ENCODE measurements at places on chromosomes 11 and 22.
A peak's percentile ranks its signal among the peaks of the same experiment; 100 is the strongest.

- DNase-seq = no peak
Measured at GRCh38 chr11:86192519-86193257, 51.9 kb upstream of the EED start.

- DNase-seq = no peak
Measured at GRCh38 chr22:39946503-39947219, 13.5 kb upstream of the TMA7B start.

DNA sequence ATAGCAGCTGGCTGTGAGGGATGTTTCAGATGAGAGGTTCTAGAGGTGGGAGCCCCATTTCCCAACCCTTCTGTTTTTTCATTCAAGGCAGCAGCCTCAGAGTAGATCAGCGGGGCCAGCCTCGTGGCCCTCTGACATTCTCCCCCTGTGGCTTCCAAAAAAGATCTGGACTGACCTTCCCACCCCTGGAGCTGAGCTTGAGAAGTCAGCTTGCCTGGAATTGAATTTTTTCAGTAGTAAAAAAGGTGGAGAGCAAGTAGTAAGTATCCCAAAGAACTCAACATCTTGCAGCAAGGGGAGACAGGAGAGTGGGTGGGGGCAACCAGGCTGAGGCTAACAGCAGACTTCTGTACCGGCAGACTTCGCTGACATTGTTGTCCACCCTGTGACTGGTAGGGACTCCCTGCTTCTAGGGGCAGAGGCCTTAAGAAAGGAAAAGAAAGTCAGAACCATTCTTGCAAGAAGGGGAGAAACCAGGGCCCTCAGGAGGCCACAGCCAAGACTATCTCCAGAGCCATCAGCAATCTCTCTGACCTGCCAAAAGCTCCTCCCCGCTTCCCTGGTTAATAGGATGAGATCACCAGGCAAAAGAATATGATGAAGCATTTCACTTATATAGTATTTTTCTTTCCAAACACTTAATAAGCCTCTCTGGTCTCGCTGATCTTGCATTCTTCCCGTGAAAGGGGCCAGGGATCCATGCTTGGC, 2.0 kb upstream of the GRIK4 start:
- no peak for DNase-seq

- peak; percentile 21 for DNase-seq
Measured at GRCh38 chr22:43884600-43885318, 7.1 kb downstream of the PNPLA5 start.

DNA sequence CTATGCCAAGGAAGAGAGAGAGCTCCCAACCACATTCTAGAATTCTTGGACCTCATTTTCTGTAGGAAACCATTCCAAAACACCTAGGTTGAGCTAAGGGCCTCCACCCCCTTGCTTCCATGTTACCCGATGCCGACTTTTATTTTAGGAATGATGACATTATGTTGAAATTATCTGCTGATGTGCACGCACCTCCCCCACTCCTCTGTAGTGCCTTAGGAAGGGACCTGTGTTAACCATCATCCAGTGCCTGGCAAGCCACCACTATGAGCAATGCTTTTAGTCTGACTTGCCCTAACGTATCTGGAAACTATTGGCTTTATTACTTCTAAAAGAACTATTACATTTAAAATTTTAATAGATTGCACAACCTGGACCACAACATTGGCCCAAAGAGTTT, 42.1 kb downstream of the NCAPD3 start:
- peak; percentile 30 for DNase-seq

- DNase-seq = no peak
Measured at GRCh38 chr11:110955776-110956175, 243.5 kb upstream of the ARHGAP20 start.

- DNase-seq = no peak
Measured at GRCh38 chr11:124870430-124870829, 5.2 kb downstream of the ROBO3 start.

DNA sequence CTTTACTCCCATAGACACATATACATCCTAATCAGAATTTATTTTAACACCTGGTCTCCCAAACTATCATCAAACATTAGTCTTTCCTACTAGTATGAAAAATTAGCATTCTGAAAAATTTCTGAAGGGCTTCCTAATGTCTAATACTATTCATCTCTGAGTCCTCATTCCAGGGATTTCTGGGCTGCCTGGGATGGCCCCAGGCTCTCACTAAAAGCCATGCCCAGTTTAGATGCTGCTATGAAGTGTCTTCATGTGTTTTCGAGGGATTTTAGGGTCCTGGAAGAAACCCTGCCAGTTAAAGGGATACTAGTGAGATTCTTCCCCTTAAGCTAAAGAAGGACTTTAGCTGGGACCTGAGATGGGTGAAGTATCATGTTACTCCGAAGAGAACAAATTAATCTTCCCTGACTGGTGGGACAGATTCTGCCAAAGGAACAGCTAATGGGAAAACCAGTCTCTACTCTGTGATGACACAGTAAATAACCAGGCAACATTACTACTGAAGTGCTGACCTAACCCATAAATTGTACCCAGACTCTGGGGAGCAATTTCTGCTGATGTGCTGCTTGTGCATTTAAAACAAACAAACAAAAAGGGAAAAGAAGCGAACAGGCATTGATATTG, 342.6 kb downstream of the SOX6 start:
- no peak for DNase-seq

DNA sequence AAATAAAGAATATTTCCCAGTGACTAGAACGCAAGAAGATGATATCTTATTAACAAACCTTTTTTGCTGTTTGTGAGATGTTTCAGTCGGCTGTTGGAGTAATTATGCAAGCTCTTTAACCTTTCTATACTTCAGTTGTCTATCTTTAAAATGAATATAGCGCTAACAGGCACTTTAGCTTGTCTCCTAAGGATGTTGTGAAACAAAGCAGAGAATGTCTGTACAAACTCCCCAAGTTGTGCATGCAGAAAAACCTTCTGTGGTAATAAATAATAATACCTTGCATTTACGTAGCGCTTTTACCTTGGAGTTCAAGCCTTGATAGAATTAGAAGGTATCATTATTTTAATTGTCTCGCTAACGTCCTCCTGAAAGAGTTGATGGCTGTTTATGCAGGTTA, 1.9 kb upstream of the KDM2A start:
- DNase-seq = no peak

GRCh38 chr11:132234878-132235277, 864.5 kb downstream of the NTM start:
- DNase-seq = peak; percentile 44

- DNase-seq = no peak
Measured at GRCh38 chr22:29200901-29201300, 4.8 kb upstream of the EMID1 start.

GRCh38 chr11:125407046-125407445, 89.0 kb downstream of the FEZ1 start:
- no peak for DNase-seq

- DNase-seq = no peak
Measured at GRCh38 chr22:40606306-40606705, 30.2 kb downstream of the MRTFA start.

DNA sequence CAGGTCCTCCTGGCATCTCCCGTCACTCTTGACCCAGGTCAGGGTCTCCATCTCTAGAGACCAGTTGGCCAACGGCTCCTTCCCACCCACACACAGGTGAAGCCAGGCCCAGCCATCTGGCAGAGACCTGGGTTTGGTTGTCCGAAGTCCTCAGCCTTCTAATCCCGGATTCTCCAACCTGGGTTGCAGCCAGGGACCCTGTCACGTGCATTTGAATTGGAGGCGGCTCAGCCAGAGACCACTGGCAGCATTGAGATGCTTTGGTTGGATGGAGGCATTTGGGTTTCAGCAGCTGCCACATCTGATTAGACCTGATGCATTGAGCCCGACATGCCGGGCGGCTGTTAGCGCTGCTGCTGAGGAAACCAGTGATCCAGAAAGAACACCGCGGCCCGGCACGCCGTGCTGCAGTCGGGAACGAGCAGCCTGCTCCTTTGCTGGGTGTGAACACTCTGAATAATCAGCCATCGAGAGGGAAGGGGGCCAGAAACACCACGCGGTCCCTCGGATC, 163.2 kb downstream of the BRD1 start:
- DNase-seq = no peak

All from bronchial epithelial cell (primary cell).